Stomach (tissue), 19 donors: ENCODE measurements at places on chromosomes 1 and 21. TPM values are rescaled to one million over a fixed set of nuclear protein-coding genes. Genes with fewer than 3 reads are reported as not detected.

- H3K27me3 ChIP-seq: no peaks in the 10 kb centered on the region
- H3K4me1 ChIP-seq: no peaks in the 10 kb centered on the region
- DNase-seq: no peak
Measured at GRCh38 chr1:181863736-181864135, 197.8 kb downstream of the ZNF648 start.

GRCh38 chr1:84206375-84206774, 62.3 kb downstream of the PRKACB start:
- no peak overlapping the region for H3K27ac ChIP-seq
- H3K4me3 ChIP-seq: no peak overlapping the region
- DNase-seq: no peak
- peaks cover 10% of the 10 kb centered on the region for H3K4me1 ChIP-seq

GRCh38 chr1:183164340-183164739, 21.7 kb upstream of the LAMC2 start:
- H3K27me3 ChIP-seq: no peaks in the 10 kb centered on the region
- H3K4me3 ChIP-seq: no peak overlapping the region
- H3K4me1 ChIP-seq: no peaks in the 10 kb centered on the region
- no peak overlapping the region for H3K27ac ChIP-seq
- no peaks in the 10 kb centered on the region for H3K36me3 ChIP-seq

DNA sequence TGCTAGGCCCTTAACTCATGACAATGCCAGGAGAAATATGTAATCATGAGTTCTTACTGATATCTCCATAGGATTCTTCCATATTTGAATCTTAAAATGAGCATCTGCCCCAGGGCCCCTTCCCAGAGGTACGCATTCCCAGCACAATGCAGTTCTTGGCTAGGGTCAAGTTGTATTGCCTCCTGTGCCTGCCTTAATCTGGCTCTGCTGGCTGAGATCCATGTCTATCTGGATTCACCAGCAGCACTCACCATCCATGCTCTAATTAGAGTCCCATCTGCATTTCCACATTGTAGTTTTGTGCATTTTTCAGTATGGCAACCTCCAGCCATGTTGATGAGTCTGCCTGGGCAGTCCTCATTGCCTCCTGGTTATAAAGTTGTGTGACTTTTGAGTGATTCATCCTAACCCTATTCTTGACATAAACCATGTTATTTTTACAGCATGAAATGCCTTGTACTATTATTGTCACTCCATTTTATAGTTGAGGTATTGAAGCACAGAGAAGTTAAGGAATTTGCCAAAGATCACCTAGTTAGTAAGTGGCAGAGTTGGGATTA, 55.9 kb downstream of the CAMSAP2 start:
- H3K4me1 ChIP-seq: no peaks in the 10 kb centered on the region
- DNase-seq: no peak
- H3K27ac ChIP-seq: no peak overlapping the region
- no peaks in the 10 kb centered on the region for H3K27me3 ChIP-seq
- H3K36me3 ChIP-seq: no peaks in the 10 kb centered on the region

DNA sequence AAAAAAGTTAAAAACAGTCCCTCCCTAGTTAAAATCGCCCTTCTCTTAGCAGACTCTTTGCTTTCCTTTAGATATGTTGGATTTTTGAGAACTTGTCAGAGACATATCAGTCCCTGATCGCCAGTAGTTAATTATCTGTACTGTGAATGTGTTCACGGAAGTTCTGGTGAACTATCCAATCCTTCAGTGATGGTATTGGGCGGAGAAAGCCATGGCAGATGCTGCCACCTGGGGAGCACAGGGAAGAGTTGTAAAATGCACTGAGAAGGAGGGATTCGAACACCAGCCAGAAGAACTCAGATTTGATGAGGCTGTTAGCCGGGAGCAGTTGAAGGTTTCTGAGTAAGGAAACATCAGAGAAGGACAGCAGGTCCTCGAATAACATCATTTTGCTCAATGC, 17.5 kb upstream of the KIF14 start:
- H3K4me3 ChIP-seq: no peak overlapping the region
- H3K36me3 ChIP-seq: peaks cover 25% of the 10 kb centered on the region
- no peak for DNase-seq
- H3K27ac ChIP-seq: no peak overlapping the region

GRCh38 chr1:20212085-20212684, 25.9 kb upstream of the PLA2G2C start:
- no peak overlapping the region for H3K4me3 ChIP-seq
- no peaks in the 10 kb centered on the region for H3K27me3 ChIP-seq
- no peak for DNase-seq
- H3K4me1 ChIP-seq: peaks cover 9% of the 10 kb centered on the region
- no peak overlapping the region for H3K27ac ChIP-seq

- DNase-seq: no peak
- peak overlapping the region; percentile 85 for H3K4me3 ChIP-seq
- no peaks in the 10 kb centered on the region for H3K27me3 ChIP-seq
- no peaks in the 10 kb centered on the region for H3K36me3 ChIP-seq
- peak overlapping the region; percentile 84 for H3K27ac ChIP-seq
Measured at GRCh38 chr1:52926864-52927211, 238 bp upstream of the SCP2 start.

- H3K27ac ChIP-seq: peak overlapping the region; percentile 29
- H3K36me3 ChIP-seq: peaks cover 6% of the 10 kb centered on the region
- peaks cover 39% of the 10 kb centered on the region for H3K4me1 ChIP-seq
- no peak for DNase-seq
- H3K27me3 ChIP-seq: no peaks in the 10 kb centered on the region
Measured at GRCh38 chr1:2258122-2258681, 30.1 kb downstream of the SKI start.

DNA sequence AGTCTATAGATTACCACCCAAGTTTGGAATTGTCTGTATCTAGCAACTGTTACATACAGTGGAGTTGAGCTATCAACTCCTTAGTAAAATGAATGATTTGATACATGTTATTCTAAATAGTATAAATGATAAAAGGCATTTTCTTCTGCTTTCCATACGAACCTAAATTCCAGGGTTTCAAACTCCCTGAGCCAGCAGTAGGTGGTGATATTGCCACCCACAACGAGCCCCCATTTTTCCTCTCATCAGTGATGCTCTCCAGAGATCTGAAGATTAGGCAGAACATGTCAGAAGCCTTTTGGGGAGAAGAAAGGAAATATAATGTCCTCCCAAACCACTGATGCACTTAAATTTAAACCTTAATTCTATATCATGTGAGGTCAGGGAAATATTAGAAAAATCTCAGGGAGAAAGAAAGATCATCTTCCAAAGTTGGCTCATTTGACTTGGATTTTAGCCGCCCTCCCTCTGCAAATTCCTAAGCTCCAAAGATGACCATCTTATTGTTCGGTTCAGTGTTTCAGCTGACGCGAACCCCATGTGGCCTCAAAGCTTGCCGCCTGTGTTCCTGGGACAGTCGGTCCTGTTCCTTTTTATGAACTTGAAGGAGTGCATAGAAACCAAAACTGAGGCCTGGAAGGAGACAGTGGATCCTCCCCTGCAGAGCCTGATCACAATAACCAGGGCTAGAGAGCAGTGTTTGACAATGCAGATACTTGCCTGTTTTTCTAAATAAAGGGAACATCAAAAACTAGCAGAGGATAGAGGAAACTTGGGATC, 2.3 kb downstream of the EVA1C start:
- peaks cover 68% of the 10 kb centered on the region for H3K4me1 ChIP-seq
- peak overlapping the region; percentile 71 for H3K4me3 ChIP-seq
- peaks cover 6% of the 10 kb centered on the region for H3K36me3 ChIP-seq
- H3K27me3 ChIP-seq: no peaks in the 10 kb centered on the region

GRCh38 chr1:213374369-213374768, 323.3 kb downstream of the RPS6KC1 start:
- H3K27me3 ChIP-seq: no peaks in the 10 kb centered on the region
- DNase-seq: peak; percentile 54
- no peak overlapping the region for H3K4me3 ChIP-seq
- H3K4me1 ChIP-seq: no peaks in the 10 kb centered on the region
- H3K36me3 ChIP-seq: no peaks in the 10 kb centered on the region

- no peak overlapping the region for H3K4me3 ChIP-seq
- H3K4me1 ChIP-seq: no peaks in the 10 kb centered on the region
- no peaks in the 10 kb centered on the region for H3K36me3 ChIP-seq
- no peak for DNase-seq
Measured at GRCh38 chr1:90579212-90579802, 137.8 kb downstream of the BARHL2 start.

- H3K36me3 ChIP-seq: no peaks in the 10 kb centered on the region
- no peak overlapping the region for H3K27ac ChIP-seq
- no peak for DNase-seq
- H3K4me3 ChIP-seq: no peak overlapping the region
- peaks cover 15% of the 10 kb centered on the region for H3K4me1 ChIP-seq
Measured at GRCh38 chr1:67740543-67740942, 55.5 kb downstream of the GADD45A start.

GRCh38 chr1:21623410-21623961, 45.7 kb downstream of the RAP1GAP start:
- no peak overlapping the region for H3K4me3 ChIP-seq
- DNase-seq: peak; percentile 97
- peak overlapping the region; percentile 88 for H3K27ac ChIP-seq
- peaks cover 71% of the 10 kb centered on the region for H3K4me1 ChIP-seq
- H3K27me3 ChIP-seq: no peaks in the 10 kb centered on the region

- DNase-seq: no peak
- no peak overlapping the region for H3K4me3 ChIP-seq
- no peaks in the 10 kb centered on the region for H3K36me3 ChIP-seq
- peak overlapping the region; percentile 78 for H3K27ac ChIP-seq
- no peaks in the 10 kb centered on the region for H3K27me3 ChIP-seq
- peaks cover 8% of the 10 kb centered on the region for H3K4me1 ChIP-seq
Measured at GRCh38 chr1:91752324-91752723, 133.6 kb downstream of the TGFBR3 start.

GRCh38 chr21:38989745-38990423, 184.2 kb downstream of the ETS2 start:
- H3K36me3 ChIP-seq: no peaks in the 10 kb centered on the region
- H3K27me3 ChIP-seq: no peaks in the 10 kb centered on the region
- peak; percentile 59 for DNase-seq

- H3K27me3 ChIP-seq: no peaks in the 10 kb centered on the region
- H3K36me3 ChIP-seq: peaks cover 98% of the 10 kb centered on the region
- H3K4me1 ChIP-seq: no peaks in the 10 kb centered on the region
- no peak overlapping the region for H3K27ac ChIP-seq
Measured at GRCh38 chr1:41009466-41009865, 12.1 kb downstream of the SLFNL1 start.

DNA sequence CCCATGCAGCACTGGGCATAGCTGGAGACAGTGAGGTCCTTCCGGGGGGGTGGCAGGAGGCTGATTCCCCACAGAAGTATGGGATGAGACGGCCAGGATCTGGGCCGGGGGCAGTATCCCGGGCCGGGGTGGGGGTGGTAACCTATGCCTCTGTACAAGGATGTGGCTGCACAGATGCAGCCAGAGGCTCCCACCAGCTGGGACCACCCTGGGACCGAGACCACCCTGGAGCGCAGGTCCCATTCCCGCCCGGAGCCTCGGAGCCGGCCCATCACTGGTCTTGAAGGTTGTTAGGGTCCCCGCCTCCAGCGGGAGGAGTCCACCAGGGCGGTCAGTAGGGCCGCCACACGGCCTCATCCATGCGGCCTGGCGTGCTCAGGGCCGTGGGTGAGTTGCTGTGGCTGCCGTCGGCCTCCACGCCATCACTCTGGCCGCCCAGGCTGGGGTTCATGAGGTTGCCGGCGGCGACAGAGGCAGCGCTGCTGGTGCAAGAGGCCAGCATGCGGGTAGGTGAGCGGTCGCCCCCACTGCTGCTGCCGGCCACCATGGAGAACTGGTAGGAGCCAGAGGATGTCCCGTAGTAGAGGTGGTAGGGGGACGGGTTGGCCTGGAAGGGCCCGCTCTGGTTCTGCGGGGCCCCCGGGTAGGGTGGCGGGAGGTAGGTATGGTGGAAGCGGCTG, 28.1 kb downstream of the RUNX3 start:
- H3K36me3 ChIP-seq: peaks cover 51% of the 10 kb centered on the region
- H3K4me3 ChIP-seq: no peak overlapping the region
- H3K27ac ChIP-seq: no peak overlapping the region
- peak; percentile 23 for DNase-seq
- peaks cover 65% of the 10 kb centered on the region for H3K27me3 ChIP-seq

- no peak for DNase-seq
- no peak overlapping the region for H3K27ac ChIP-seq
- no peak overlapping the region for H3K4me3 ChIP-seq
- no peaks in the 10 kb centered on the region for H3K27me3 ChIP-seq
Measured at GRCh38 chr1:4734791-4735190, 80.4 kb downstream of the AJAP1 start.

- H3K27ac ChIP-seq: no peak overlapping the region
- H3K36me3 ChIP-seq: peaks cover 87% of the 10 kb centered on the region
- H3K27me3 ChIP-seq: no peaks in the 10 kb centered on the region
- no peak overlapping the region for H3K4me3 ChIP-seq
Measured at GRCh38 chr1:21823980-21824702, 12.1 kb downstream of the LDLRAD2 start.

Gene BTF3L4
- 287 TPM for total RNA-seq

Gene TEX50
- not detected for total RNA-seq

Gene PTGFRN
- total RNA-seq: 66.6 TPM

Gene GPR52
- total RNA-seq: 3.9 TPM

Gene TACSTD2
- total RNA-seq: 12.1 TPM

Gene SPATA46
- total RNA-seq: not detected

Gene OR10J1
- total RNA-seq: not detected

Gene AMPD1
- total RNA-seq: not detected
